ENCODE measurements at places on chromosomes 11 and 22.

GRCh38 chr22:24510637-24511625 is 15.8 kb downstream of the UPB1 start:
- no peak for DNase-seq

DNA sequence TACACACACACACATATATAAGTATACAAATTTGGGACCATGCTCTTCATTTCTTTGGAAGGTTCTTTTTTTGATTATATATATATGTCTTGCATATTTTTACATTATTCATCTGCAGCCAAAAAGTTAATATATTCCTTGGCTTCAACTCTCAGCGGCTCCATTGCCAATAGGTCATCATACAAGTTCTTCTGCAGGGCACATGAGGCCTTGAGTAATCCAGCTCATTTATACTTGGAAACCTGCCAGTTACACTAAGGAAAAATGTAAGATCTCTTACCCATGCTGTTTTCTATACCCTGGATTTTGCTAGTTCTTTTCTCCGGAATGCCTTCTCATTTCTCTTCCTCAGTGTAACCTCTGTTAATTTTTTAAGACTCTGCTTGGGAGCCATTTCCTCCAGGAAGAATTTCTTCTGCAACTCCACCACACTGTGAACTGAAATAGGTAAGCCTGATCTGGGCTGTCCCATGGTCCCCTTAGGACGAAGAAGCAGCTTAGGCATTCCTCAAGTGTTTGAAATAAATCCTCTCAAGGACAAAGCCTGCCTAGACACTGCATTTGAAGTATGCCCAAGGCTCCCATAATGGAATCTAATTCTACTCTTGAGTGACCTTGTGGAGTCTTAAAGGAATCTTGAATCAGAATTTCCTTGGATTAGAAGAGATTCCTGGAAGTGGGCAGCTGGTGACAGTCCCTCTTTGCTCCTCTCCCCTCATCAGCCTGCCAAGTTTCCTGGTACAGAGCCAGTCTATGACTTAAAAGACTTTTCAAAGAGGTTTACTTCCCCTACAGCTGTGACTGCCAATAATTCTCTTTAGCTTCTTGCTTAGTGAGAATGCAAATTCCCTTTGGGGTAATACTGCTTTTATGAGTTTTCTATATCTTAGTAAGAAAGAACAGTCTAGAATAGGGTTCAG is 182.8 kb downstream of the C11orf87 start:
- no peak for DNase-seq

GRCh38 chr22:49582678-49583077 is 245.0 kb downstream of the BRD1 start:
- DNase-seq = no peak

DNA sequence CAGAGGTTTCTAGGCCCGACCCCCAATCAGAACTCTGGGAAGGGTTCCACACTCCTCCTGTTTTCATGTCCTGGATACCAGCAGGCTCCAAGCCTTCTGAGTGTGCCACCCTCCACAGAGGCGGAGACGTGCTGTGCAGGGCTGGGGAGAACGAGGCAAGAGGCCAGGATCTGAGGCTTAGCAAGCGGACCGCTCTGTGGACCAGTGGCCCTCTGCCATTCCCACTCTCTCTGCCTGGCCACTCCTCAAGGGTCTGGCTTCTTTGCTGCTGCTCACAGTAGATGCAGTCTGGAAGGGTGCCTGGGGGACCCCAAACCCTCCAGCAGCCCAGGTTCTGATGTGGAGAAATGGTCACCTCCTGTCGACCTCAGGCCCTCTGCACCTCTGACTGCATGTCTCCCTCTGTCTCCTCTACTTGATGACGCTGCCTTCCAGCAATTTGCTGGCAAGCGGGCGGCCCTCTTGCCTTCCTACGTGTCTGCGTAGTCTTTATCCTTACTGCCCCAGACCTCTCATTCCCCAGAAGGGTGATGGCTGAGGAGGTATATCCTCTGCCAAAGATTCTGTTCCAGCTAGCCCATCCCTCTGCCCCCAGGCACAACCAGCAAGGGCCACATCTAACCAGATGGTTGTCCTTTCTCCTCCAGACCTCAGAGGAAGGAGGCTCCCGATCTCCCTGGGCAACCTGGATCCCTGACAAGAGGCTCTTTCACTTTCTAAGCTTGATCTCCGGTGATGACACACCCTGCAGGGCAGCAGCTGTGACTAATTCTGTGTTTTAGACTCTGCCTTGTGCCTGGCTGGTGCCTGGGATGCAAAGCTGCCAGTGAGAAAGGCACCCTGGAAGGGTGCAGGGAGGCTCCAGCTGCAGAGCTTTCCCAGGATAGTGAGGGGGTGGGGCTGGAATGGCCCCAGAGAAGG is 87.3 kb downstream of the NAT10 start:
- DNase-seq = peak; percentile 62

DNA sequence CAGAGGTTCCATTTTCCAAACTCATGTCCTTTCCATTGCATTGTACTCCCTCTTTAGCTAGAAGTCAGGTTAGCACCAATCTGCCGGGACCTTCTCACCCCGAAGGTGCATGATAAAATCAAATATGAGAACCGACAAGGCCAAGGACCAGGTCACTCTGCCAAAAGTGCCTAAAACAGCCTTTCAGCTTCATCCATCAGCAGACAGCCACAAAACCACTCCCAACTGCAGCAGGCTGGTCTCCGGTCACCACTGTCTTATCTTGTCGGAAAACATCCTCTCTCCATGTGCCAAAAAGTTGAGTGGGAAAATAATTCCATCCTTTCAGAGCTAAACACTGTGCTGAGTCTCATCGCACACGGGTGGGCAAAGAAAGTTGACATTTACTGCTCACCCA is 1.4 kb downstream of the PI4KA start:
- DNase-seq = no peak

DNA sequence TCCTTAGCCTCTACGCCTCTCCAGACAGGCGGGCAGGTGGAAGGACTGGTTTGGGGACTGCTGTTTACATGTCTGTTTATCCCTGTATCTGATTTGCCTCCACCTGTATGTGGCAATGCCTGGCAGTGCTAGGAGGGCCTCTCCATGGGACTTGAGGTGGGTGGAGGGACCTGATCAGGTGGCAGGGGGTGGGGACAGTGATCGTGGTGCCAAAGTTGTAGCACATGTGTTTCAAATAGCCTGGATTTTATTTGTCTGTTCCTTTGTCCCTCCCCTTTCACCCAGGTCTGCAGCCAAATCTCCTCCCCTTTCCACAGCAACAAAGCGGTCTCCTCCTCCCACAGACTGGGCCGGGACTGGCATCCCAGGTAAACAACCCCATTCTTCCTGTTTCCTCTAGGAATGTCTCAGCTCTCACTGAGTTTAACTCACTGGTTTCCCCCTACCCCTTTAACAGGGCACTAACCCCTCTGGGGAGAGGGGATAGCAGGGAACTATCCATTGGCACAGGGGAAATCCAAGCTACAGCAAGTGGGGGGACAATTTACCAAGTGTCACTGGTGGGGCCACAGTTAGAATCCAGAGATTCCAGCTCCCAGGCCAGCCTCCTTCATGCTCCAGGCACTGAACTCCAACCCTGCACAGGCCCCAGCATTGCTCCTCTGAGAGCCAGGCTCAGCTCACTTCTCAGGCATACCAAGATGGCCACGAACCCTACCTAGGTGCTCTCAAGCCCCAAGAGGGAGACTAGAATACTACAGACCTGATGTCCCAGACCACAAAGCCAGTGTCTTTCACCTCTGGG is 22.9 kb upstream of the TLCD5 start:
- DNase-seq = no peak

DNA sequence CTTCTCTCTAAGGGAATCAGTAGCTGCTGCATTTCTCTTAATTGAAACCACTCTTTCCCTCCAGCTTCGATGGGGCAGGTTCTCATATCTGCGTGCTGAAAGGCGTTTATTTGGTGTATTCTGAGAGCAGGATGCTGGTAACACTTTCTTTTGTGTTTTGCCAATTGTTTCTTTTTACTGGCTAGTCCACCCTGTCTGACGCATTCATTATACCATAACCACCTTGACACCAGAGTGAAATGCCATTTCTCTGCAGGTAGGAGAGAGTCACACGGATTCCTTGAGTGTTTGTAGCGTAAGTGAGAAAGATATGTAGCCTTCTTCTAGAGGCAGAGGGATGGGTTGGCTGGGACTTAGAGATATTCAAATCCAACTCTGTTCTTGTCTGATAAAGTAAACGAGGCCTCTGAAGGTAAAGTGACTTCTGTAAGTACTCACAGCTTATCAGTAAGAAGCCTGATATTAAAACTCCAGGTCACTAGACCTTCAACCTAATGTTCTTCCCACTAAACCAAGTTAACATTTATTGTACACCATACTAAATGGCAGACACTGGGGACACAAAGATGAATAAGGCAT is 21.4 kb downstream of the CD44 start:
- DNase-seq = no peak

GRCh38 chr11:121422675-121423074 is 29.4 kb upstream of the SORL1 start:
- DNase-seq = no peak

DNA sequence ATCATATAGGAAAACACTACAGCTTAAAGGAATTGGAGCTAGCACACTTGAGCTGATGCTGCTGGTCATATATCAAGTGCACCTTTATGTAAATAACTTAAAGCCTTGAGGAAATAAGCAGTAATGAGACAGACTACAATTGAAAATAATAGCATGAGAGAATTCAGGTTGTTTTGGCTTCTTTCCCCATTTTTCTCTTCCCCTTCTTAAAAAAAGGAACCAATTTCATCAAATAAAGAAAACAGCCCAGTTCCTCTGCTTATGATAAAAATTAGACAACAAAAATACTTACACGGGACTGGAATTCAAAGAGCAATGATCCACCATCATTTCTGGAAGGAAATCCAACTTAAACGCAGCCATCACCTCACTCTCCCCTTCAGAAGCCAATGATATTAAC is 50.2 kb upstream of the RAPSN start:
- no peak for DNase-seq

- no peak for DNase-seq
Observed at GRCh38 chr11:77695417-77695816, 57.8 kb upstream of the CLNS1A start.

GRCh38 chr11:95925011-95925410 is 1.1 kb upstream of the MTMR2 start:
- no peak for DNase-seq

DNA sequence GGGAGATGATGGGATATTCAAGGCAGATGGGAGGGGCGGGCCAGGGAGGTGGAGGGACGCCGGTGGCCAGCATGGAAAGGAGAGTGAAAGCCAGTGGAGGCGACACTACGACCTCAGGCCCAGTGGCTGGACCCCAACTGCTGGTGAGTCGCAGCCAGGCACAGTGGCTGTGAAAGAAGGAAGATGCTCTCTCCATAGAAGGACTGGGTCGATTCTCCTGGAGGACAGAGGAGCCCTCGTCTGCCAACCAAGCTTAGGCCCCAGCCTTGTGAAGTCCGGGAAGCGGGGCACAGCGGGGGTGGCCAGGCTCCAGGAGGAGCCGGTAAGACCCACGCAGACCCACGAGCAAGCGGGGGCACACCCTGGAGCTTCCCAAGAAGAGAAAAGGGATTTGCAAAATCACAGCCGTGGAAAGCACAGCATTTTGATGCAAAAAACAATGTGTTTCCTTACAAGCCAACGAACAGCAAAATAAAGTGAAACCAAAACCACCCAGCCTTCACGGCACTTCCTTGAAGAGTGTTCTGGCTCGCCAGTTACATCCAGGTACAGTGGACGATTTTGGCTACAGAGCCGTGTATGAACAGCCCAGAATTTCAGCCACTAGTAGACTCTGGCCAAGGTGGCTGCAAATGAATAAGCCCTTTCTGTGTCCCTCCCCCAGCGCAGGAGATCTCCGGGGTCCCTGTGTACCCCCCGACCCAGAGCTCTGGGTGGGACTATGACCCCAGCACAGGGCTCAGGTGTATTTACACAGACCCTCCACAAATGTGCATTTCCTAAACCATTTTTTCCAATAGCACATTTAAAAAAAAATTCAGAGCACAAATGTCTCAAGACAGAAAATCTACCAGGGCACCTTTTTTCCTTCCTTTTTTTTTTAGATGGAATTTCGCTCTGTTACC is 96.9 kb downstream of the TRMU start:
- DNase-seq = no peak

GRCh38 chr11:122656631-122657101 is 1.1 kb downstream of the UBASH3B start:
- no peak for DNase-seq

DNA sequence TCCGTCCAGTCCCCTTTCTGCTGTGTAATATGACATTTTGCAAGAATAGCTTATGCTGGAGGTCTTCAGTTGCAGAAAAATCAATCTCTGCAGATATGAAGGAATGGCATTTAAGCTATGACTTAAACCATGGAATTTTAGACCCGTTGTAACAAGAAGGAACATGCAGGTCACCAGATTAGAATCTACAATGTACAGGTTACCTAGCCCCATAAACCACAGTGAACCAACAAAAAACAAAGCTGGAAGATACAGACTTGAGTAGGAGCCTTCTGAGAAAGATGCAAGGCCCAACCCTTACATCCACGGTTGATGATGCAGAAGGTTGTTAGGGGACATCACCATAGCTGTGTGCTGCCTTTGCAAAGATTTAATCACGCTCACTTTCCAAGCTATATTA is 132.5 kb downstream of the WT1 start:
- no peak for DNase-seq

GRCh38 chr11:45921561-45922424 is 663 bp upstream of the LARGE2 start:
- no peak for DNase-seq

DNA sequence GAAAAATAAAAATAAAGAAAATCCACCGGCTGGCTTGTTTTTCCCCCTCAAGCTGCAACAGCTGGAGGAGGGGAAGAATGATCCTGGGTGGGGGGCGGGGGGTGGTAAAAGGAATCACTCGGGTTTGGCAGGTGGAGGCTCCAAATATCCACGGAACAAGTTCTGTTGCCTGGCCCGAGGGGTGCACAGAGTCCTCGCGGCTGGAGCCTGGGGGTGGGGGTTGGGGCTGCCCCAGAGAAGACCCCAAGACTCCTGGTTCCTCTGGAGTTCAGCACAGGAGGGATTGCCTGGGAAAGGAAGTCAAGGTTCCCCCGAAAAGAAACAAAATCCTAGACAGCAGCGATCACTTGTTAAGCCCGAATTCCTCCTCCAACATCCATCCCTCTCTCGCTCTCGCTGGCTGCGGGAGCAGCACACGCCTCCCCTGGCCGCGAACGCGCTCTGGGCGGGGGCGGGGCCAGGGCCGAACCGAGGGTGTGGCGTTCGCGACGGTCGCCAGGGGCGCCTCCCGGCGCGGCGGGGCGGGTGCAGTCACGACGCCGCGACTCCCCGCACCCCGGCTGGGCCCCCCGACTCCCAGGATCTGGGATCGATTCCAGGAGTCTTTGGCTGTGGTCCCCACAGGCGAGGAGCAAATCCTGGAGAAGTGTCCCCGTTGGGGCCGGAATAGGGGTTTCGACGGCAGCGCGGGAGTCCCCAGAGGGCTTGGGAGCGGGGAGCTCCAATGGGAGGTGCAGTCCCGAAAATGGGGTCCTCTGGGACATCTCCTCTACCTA is at the start of gene KCNA4:
KCNA4 (minus strand) TSS at position 443 of the 776 bp plus-strand sequence. CDS start 4,352 bp downstream, outside the sequence.
- no peak for DNase-seq

- DNase-seq = no peak
Observed at GRCh38 chr22:23037429-23038333, 32.6 kb upstream of the GNAZ start.

DNA sequence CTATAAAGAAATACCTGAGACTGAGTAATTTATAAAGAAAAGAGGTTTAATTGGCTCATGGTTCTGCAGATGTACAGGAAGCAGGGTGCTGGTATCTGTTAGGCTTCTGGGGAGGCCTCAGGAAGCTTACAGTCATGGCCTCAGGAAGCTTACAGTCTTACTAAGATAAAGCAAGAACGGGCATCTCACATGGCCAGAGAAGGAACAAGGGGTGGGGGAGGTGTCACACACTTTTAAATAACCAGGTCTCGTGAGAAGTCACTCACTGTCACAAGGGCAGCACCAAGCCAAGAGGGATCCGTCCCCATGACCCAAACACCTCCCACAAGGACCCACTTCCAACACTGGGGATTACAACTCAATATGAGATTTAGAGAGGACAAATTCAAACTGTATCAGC is 192.8 kb upstream of the B3GAT1 start:
- no peak for DNase-seq
